Nephron progenitor cell (in vitro differentiated cells): ENCODE measurements at places on chromosomes 4 and X.

DNA sequence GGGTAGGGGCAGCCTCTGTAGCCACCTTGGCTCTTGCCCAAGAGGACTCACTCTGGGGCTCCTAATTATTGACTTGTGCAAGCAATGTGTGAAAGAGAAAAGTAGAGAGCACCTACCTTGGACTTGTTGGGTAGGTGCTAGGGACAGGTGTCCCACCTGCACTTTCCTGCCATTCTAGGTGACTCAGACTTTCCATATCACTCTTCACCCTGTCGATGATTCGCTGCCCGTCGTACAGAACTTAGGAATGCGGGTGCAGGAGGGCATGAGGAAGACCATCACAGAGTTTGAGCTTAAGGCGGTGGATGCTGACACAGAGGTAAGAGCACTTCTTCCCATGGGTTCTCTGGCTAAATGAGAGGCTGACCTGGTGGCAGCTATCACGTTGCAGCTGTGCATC lies 87.3 kb upstream of the ANXA3 start:
- DNase-seq: no peak

DNA sequence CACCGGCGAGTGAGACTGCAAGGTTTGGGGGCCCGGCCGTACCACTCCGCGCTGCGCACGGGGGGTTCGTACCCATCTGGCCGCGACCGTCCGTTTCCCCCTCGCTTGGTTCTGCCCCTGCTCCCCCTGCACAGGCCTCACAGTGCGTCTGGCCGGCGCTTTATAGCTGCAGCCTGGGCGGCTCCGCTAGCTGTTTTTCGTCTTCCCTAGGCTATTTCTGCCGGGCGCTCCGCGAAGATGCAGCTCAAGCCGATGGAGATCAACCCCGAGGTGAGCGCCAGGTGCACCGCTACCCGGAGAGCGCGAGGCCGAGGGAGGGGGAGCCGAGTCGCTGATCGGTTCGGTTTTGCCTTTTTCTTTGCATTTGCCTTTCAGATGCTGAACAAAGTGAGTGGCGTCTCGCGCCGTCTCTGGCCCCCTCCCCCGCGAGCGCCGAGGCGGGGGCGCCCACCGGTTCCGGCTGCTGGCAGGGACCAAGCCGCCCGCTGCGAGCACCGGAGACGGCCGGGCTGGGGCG lies at the start of gene UCHL1:
Gene UCHL1, plus strand, starts transcription at position 189 of the 517 bp plus-strand sequence. Its CDS starts 49 bp downstream, at position 238.
- peak; percentile 92 for DNase-seq

DNA sequence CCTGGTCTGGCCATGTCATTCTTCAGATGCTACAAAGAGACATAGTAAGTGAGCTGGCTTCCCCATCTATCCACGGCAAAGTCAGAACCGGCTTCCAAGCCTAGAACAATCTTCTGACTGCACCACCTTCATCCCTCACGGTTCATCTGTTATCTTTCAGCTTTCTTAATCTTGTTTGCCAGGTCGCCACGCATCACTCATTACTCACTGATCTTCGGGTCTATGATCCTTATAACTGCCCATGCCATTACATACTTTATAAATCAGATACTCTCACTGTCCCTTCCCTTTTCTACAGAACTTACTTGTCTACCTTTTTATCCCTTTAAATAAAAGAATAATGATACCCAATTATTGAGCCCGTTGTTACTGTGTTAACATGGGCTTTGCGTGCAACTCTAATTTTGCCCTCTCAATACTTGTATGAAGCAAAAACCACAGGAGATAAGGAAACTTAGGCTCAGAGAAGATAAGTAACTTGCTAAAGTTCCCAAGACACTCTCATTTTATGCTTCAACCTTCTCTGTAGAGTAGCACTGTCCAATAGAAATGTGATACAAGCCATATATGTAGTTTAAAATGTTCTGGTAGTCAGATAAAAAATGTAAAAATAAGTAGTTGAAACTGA lies 171.7 kb downstream of the AMELX start:
- no peak for DNase-seq

GRCh38 chr4:3316146-3316545 lies 23.3 kb downstream of the RGS12 start:
- DNase-seq: no peak

DNA sequence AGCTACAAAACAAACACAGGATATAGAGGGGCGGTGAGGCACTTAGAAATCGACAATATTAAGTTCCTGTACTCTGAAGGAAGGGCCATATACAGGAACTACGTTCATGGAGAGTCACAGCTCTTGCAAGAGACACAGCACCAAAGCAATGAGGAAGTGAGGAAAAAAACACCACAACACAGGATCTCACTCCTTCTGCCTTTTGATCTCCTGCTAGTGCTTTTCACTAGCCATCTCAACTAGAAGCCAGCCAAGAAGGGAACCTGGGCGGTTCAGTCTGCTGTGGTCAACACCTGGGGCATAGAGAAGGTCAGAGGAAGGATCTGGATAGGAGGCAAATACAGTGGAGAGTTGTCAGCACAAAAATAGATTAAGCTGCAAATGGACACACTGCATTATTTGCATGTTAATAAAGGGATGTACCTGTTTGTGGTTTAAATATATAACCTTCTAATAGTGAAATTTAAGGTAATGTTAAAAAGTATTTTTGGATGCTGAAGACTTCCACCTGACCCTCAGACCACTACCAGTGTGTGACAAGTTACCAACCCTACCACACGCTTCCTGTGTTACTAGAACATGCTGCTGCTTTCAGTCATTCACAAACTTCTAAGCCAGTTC lies 104.6 kb downstream of the DTHD1 start:
- no peak for DNase-seq

DNA sequence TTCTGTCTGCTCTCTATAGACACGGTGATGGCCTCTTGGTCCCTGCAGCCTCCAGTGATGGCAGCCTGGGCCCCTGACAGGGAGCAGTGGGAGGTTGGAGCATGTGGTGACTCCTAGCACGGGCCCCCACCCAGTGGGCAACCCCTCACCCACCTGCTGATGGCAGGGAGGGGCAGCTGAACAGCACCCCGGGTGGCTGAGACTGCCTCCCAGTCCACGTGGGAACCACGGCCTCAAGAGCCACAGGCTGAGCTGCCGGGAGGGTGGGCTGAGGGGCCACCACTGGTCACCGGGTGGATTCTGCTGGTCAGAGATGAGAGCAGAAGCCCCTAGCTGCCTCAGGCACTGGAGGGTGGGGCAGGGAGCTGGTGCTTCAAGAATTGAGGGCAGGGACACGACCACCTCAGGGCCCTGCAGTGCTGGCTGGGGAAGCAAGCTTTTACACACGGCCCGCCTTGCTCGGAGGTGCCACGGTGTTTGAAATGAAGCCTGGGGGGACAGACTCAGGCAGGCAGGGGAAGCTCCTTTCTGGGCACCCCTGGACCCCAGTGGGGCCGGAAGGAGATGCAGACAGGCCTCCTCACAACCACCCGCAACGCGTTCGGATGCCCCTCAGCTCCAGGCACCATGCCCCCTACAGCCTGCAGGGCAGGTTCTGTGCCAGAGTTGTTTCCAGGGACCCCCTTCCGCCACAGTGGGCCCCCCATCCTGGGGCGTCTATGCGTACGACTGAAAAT lies 6.3 kb upstream of the HAUS3 start:
- DNase-seq: peak; percentile 1

- DNase-seq: no peak
Observed at GRCh38 chrX:153927672-153927921, 1.5 kb upstream of the ARHGAP4 start.

GRCh38 chr4:14157262-14157661 lies 529.7 kb upstream of the BOD1L1 start:
- DNase-seq: no peak

- no peak for DNase-seq
Observed at GRCh38 chrX:117538178-117539089, 578.2 kb downstream of the KLHL13 start.

- DNase-seq: no peak
Observed at GRCh38 chr4:40857956-40858355, 108.2 kb downstream of the NSUN7 start.

DNA sequence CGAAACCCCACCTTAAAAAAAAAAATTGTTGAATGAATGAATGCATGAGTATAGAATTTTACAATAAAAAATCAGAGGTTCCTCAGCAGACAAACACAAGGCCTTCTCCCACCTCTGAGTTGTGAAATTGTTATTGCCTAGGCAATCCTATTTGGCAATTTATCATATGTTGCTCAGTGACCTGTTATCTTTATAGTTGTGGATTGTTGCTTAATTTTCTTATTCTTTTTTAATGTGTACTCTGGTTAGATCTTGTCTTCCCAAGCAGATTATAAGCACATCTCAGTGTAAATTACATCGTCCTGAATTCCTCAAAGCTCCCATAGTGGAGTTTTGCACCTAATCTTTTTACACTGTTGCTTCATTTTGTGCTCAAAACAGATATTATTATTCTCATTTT lies 71.9 kb downstream of the RBM47 start:
- no peak for DNase-seq

DNA sequence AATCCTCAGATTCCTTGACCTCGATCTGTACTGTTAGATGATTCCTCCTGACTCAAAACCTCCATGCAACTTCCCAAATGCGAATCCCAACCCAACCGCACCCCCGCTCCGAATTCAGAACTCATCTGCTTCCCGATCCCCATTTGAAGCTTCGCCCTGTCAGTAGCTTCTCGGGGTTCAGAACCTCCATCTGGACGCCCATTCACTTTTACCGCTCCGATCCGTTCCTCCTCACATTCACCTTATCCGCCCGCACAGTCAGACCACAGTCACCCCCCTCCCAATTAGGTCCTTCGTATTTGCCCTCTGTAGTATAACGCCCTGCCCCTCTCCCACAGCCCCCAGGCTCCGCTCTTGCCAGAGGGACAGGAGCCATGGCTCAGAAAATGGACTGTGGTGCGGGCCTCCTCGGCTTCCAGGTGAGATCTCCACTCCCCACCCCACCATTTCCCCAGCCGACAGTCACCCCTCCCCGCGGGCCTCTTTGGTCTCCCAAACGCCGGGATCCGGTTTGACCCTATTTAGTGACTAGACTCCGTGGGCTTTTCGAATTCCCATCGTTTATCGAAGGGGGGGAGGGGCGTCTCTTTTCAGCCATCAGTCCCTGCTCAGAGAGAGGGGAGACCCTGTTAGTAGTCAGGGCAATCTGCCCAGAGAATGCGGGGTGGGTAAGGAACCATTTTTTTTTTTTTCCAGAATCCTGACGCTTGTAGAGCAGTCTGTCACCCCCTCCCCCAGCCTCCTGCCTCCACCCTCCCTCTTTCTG lies 691 bp downstream of the MAGED1 start:
- peak; percentile 42 for DNase-seq

DNA sequence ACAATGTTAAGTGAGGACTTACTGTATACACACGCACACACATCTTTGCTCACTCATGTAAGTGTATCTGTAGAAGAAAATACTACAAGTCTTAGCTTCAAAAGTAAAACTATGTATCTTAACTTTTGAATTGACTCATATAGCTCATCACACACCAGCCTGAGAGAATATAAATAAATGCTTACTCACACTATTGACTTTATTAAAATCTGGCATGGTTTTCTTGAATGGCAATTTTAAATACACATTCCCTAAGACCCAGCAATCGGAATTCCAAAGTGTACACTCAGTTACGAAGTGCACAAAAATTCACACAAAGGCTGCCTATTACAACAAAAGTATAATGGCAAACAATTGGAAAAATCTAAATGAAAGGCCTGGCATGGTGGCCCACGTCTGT lies 2.0 kb downstream of the ERCC6L start:
- no peak for DNase-seq

- no peak for DNase-seq
Observed at GRCh38 chr4:29199485-29199884, 1520.7 kb upstream of the PCDH7 start.

DNA sequence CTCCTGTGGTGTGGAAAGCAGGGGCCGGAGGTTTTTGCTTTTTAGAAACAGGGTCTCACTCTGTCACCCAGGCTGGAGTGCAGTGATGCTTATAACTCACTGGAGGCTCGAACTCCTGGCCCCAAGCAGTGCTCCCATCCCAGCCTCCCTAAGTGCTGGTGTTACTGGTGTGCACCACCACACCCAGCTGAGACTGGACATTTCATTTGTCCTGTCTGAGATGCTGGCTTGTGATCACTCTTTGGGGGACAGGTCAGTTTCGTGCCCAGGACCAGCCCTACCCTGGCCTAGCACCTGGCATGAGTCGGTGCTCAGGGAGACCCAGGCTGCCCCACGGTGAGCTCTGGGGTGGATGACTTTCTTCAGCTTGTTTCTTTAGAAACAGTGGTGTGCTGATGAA lies 11.3 kb downstream of the PSAPL1 start:
- DNase-seq: no peak

GRCh38 chr4:137530176-137530575 lies 2.1 kb downstream of the PCDH18 start:
- no peak for DNase-seq

- no peak for DNase-seq
Observed at GRCh38 chr4:101418055-101418454, 70.7 kb upstream of the PPP3CA start.

DNA sequence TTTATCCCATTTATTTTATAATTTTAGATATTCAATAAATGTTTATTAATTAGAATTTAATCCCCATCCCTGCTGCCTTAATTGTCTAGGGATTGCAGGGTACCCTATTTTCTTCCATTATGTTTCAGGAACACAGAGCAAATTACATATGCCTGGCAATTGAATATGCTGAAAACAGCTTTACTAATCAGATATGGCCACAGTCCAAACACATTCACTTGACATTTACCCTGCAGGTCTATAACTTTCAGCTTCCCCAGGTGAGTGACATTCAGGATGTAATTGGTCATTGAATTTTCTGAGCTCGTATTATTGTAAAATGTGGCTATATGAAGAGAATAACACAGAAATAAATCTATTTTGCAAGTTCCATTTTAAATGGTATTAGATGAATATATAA lies 218.7 kb upstream of the NDST4 start:
- DNase-seq: no peak

DNA sequence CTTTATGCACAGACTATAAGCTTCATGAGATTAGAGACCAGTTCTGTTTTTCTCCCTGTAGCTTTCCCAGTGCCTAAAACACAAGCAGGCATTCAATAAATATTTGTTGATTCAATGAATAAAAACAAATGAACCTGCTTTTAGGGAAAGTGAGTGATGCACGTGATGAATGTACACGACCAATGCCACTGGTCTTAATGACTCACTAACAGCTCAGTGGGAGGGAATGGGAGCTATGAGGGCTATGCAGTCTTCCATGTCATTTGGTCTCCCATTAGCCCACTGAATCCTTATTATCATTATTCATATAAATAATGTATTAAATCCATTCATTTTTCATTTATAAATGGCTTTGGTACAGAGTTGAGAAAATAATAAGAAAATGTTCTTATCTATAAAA lies 247.4 kb downstream of the FBXO8 start:
- DNase-seq: no peak

GRCh38 chr4:184150102-184150839 lies 67.4 kb downstream of the ENPP6 start:
- DNase-seq: no peak

- DNase-seq: no peak
Observed at GRCh38 chrX:138006180-138006579, 440.3 kb downstream of the ZIC3 start.

GRCh38 chr4:108714880-108715279 lies 48.0 kb downstream of the ETNPPL start:
- DNase-seq: no peak

DNA sequence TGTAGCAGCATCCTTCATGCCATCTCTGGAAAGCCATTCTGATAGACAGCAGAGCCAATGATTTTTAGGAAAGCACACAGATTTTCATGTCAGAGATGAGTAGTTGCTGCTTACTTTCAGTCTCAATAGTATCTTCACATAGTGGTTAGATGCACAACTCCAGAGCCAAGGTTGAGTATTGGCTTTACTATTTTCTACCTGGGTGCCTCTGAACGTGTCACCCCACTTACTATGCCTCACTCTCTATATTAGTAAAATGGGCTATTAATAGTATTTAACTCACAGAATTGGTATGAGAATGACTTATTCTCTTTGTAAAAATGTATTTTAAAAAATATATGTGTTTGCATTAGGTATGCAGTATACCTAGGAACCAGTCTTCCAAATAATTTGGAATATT lies 108.8 kb upstream of the STIM2 start:
- no peak for DNase-seq
